DMS 273 treated with DMSO at 0.1 percent for 48 hours (cell line): ENCODE measurements at places on chromosomes 2 and 18.

- DNase-seq = no peak
Measured at GRCh38 chr2:64980183-64980582, 9.0 kb upstream of the SLC1A4 start.

DNA sequence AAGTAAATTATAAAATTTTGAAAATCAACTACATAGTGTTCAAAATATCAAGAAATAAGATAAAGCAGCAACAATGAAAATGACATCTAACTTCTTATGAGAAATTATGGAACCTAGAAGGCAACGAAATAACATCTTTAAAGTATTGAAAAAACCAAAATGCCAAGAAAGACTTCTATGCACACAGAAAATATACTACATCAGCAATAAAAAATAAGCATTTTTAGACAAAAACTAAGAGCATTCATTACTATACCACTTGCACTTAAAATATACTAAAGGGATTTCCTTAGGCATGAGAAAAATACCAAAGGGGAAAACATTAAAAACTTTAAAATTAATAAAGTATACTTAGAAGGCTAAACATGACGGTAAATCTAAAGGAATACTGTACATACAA lies 556.3 kb downstream of the NUP35 start:
- DNase-seq = no peak

DNA sequence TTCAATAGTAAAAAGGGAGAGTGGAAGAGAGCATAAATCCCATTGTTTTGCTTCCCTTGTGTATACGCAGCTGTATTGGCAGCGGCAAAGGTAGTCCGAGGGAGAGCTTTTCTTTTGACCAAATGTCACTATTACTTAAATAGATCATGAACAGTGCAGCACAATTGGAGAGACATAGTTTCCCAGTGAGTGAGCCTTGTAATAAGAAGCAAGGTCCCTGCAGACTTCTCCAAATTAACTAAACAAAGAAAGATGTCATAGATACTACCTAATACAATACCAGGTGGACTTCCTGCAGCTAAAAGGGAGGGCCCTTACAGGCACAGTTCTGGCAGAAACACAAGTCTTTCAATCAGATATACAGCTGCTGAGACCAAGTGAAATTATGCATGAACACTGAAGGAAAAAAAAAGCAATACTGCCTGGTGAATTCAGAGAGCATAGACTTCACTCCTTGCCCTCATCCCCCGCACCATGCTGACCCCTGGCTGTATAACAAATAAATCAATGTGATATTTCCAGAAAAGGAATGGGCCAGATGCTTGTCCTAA lies 404.7 kb upstream of the CDH2 start:
- no peak for DNase-seq

- DNase-seq = no peak
Measured at GRCh38 chr2:100245681-100246080, 76.6 kb downstream of the LONRF2 start.

GRCh38 chr2:231259104-231259503 lies 60.7 kb downstream of the ARMC9 start:
- DNase-seq = no peak

DNA sequence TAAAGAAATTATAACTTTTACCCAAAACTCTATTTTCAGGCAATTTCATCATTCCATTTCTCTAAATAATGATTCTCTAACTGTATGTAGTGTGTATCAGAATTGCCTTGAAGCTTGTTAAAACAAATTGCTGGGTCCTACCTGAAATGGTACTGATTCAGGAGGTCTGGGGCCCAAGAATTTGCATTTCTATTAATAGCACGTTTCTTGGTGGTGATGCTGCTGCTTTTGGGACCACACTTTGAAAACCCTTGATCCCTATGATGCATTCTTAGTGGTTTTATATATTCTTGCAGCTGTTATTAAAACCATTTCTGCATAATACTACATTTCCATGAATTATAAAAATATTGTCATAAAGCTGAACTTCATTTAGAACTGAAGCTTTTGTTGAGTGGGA lies 140.7 kb downstream of the NCK2 start:
- no peak for DNase-seq

DNA sequence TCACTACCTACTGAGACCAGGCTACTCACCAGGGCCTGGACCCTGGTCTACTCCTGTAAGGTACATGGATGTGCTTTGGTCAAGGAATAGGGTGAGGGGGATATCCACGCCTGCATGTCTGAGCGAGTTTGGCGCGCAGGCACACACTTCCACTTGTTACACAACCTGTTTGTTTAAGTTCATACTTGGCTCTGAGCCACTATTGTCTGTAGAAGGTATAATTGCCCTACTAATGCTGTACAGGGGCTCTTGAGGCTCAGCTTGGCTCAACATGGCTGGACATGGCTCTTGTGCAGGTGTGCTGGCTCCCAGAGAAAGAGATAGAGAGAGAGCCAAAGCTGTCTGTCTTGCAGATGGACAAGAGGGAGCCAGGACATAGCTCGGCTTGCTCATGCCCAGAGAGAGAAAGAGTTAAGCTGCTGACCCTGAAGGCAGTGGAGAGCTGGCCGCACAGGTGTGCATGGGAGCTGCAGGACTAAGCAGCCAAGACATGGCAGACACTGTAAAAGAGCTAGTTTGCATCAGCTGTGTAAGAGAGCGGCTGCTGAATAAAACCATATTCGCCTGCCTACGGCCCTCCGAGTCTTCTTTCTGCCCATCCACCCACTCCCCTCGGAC lies 35.2 kb downstream of the NPPC start:
- DNase-seq = no peak

- DNase-seq = no peak
Measured at GRCh38 chr2:79670198-79670597, 157.3 kb downstream of the CTNNA2 start.

DNA sequence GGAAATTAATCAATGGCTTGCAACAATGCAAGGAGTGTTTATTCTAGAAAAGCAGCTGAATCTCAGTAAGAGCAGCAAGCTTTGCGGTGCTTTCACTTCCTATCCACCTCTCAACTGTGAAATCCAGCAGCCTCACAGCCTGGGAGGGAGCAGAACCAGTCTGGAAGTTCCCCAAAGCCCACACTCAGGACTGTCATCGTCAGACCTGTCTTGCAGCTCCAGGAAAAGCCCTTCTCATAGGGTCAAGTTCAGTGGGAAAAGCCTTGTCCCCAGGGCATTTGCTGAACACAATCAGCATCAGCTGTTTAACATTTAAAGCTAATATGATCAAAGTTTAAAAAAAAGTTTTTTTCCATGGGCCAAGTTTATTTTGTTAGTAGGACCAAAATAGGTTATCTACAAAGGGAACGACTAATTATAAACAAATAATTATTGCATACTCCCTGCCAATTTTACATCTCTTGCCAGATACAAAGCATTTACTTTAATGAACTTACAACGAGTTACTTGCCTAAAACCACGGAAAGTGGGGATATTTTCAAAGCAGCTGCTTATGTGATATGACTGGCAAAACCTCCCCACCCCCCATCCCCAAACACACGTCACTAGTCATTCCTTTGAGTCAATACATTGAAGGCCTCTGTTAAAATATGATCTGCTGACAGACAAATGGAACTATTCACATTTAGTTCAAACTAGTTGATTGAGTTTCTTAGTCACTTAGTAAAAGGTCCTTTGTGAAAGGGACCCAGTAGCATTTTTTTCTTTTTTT lies 36.8 kb downstream of the PARD6G start:
- no peak for DNase-seq

DNA sequence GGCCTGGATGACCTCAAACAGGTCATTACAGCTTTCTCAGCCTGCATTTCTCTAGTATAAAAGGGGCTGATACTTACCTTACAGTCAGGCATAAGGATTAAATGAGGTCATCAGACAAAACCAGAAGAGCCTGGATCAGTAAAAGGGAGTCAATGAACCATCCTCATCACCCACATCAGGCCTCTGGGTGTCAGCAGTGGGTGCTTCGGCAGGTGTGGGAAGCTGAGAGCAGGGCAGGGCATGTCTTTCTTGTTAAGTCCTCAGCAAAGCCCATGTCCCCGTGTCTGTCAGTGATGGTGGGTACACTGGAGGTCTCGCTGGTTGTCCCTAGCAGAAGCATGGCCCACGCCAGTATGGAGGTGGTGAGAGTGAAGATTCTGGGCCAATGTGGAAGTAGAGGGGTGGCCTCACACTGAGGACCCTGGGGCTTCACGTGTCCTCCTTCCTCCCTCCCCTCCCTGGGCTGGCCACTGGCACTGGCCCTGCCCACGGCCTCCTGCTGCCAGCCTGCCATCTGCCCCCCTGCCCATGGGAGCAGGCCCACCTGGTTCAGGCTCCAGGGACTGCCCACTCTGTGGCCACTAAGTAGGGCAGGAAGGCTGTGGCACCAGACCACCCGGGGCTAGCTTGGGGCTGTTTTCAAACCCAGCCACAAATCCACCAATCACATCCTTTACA lies 4.4 kb downstream of the ADRA2B start:
- DNase-seq = no peak

- DNase-seq = no peak
Measured at GRCh38 chr2:55073000-55073983, 23.0 kb upstream of the RTN4 start.

DNA sequence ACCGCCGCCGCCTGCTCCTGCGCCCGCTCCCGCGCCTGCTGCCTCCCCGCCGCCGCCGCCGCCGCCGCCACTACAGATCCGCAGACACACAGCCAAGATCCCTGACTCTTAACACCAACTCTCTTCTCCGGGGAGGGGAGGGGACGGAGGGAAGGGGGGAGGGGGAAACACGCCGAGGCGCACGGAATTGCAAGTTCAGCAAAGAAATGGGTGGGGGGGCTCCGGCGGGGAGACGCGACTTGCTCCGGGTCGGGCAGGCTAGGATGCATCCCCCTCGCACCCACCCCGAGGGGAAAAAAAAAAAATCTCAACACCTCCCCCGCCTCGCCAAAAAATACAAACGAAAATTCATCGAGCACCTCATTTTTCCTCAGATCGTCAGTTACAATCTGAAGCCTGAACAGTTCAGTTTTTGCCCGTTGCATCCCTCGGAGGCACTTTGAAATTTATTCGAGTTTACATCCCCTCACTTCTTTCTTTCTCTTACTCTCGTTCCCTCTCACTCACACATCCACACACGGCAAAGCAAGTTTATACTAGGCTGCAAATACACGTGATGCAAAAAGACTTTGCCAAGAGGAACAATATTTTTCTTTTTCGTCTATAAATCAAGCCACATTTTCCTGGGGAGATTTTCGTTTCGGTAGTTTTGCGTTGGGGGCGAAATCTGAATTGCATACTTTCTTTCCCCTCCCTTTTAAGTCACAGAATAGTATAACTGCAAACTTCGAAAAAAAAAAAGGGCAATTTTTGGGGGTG lies at the start of gene TCF4:
Gene TCF4, minus strand, starts transcription at position 82 of the 759 bp plus-strand sequence. CDS start 1,076 bp downstream, outside the sequence.
- DNase-seq = peak; percentile 39

DNA sequence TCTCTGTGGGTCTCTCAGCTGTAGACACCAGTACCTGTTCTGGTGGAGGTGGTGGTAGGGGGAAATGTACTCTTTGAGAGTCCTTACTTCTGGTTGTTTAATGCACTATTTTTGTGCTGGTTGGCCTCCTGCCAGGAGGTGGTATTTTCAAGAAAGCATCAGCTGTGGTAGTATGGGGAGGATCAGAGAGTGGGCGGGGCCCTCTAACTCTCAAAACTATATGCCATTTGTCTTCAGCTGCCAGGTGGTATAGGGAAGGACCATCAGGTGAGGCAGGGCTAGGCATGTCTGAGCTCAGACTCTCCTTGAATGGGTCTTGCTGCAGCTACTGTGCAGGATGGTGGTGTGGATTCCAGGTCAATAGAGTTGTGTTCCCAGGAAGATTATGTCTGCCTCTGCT lies 1100.8 kb downstream of the CNTNAP5 start:
- DNase-seq = no peak

- no peak for DNase-seq
Measured at GRCh38 chr2:65128297-65129190, 1.4 kb downstream of the RAB1A start.

- DNase-seq = no peak
Measured at GRCh38 chr2:223545406-223545805, 56.8 kb downstream of the SCG2 start.

DNA sequence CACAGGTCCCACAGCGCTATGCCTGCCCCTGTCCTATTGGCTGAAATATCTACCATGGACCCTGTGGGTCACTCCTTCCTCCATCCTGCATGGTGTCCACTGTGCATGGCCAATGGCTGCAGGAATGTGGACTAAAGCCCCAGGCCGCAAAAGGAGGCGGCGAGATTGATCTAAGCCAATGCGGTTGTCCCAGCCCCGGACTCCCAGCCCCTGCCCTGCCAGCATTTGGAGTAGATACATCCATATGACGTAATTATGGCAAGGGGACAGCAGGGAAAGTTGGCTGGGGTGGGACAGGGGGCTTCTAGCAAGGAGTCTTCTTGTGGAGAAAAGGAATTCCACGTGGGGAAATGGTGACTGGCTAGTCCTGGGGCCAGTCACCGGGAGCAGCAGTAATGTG lies 11.4 kb upstream of the ZNF516 start:
- DNase-seq = no peak

DNA sequence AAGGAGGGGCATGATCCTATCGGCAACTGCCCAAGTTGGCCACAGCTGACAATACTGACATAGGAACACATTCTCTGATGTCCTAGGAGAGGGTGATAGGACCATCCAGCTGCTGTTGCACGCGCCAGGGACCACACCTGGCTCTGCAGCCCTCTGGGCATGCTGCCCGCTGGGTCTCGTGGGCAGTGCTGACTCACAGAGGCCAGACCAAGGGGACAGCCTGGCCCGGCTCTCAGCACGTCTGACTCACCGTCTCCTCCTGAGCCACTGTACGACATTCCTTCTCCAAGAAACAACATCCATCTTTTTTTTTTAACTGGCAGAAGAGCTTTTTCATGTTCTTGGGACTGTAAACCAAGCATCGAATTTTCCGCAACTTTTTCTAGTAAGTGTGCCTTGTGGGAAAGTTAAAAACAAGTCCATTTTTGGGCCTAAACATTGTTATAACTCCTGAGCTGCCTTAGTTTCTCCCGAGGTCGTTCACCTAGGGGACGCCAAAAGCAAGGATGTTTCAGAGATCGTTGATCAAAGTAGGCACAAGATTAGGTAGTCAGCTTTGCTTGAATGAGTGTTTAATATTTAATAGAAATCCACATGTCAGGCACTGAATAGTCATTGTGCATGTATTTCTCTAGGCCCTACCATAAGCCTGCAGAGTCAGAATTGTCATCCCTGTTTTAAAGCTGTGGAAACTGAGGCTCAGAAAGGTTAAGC lies 100.3 kb downstream of the TTC32 start:
- DNase-seq = no peak

- DNase-seq = no peak
Measured at GRCh38 chr2:132667706-132668105, 2.3 kb downstream of the LYPD1 start.

DNA sequence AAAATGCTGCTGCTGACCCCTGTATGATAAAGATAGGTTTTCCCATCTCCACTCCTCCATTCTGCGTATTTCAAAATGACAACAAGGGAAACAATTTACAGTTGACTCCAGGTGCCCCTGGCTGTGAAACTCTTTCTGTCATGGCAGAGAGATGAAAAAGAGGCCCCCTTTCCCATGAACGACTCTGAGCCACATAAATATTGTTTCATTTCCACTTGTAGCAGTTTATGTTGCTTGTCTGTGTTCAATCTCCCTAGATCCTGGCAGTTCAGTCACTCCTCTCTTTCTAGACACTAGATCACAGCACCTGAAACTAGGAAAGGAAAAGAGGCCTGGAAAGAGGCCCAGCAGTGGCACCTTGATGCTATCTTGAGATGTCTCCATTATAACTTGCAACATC lies 121.0 kb upstream of the ZNF521 start:
- no peak for DNase-seq
